ENCODE measurements at places on chromosomes 1 and 21. TPM values are rescaled to one million over a fixed set of nuclear protein-coding genes. Genes with fewer than 3 reads are reported as not detected.

Gene GPR25
- 0.27 TPM for total RNA-seq

Gene ADPRS
- 30.4 TPM for total RNA-seq

DNA sequence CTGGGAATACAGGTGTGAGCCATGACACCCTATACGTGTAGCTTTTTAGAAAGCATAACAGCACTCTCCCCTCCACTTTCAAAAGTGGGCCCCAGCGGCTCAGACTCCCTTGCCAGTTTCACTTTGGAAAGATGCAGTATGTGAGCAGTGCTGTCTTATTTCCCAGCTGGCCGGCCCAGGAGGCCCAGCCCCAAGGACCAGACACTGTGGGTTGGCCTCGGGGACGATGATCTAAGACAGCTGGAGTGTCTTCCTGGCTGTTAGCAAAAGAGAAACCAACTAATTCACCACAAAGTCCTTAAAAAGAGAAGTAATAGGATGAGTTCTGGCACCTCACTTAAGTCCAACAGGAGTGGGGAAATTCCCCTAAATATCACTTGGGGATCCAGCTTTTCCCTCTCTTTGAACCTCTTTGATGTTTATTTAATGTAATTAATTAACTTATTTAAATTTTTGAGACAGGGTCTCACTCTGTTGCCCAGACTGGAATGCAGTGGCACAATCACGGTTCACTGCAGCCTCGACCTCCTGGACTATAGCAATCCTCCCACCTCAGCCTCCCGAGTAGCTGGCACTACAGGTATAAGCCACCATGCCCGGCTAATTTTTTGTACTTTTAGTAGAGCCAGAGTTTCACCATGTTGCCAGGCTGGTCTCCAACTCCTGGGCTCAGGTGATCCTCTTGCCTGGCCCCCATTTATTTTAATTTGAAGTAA is 17.6 kb upstream of the CLIC4 start:
- DNase-seq: peak; percentile 61

- DNase-seq: peak; percentile 27
Observed at GRCh38 chr1:31855038-31855845, 39.4 kb upstream of the SPOCD1 start.

DNA sequence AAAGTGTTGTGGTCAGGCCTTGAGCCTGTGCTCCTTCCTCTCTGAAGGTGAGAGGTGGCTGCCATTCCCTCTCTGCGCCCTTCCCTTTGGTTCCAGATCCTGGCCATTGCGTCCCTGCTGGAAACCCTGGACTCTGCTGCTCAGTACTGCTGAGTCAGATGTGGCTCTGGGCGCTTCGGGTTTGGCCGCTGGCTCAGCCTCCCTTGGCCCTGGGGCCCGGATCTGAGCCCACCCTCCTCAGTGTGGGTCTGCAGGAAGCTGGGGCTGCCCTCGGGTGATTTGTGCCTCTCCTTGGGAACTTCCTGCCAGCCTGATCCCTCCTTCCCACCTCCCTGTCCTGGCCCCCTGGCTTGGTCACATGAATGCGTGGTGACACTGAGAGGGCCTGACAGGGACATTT is 32.2 kb downstream of the QSOX1 start:
- DNase-seq: no peak
